ENCODE measurements at places on chromosomes 11 and 22. TPM values are rescaled to one million over a fixed set of nuclear protein-coding genes. Genes with fewer than 3 reads are reported as not detected.

GRCh38 chr22:22974795-22975580 lies 87.4 kb downstream of the IGLL5 start:
- DNase-seq, result no peak

- DNase-seq, result no peak
Measured at GRCh38 chr11:69513663-69514224, 32.3 kb downstream of the LINC01488 start.

GRCh38 chr11:90243534-90243933 lies 20.7 kb upstream of the CHORDC1 start:
- DNase-seq, result no peak

GRCh38 chr11:35893796-35894475 lies 49.9 kb upstream of the LDLRAD3 start:
- no peak for DNase-seq

- no peak for DNase-seq
Measured at GRCh38 chr11:8639655-8640054, 42.8 kb downstream of the TRIM66 start.

- DNase-seq, result no peak
Measured at GRCh38 chr11:65503949-65504673, 5.3 kb downstream of the MALAT1 start.

DNA sequence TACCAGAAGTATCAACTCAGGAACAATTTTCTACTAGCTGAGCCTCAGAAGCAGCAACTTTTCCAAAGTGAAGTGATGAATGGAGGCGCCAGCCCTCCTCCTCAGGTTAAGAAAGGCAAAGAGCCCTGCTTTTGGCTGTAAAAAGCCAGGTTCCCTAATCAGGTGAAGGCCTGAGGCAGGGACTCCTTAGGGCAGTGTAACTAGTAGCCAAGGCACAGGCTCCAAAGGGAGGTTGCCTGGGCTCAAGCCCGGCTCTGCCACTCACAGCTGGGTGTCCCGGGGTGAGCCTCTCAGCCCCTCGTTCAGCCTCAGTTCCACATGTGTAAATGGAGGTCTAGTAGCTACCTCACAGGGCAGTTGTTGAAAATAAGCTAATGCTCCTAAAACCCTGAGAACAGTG lies 19.5 kb downstream of the TSKU start:
- no peak for DNase-seq

GRCh38 chr11:92443199-92443598 lies 218.6 kb downstream of the FAT3 start:
- DNase-seq, result no peak

- no peak for DNase-seq
Measured at GRCh38 chr22:48975886-48976285, 851.8 kb downstream of the BRD1 start.

GRCh38 chr11:69293087-69293486 lies 868 bp upstream of the MYEOV start:
- no peak for DNase-seq

DNA sequence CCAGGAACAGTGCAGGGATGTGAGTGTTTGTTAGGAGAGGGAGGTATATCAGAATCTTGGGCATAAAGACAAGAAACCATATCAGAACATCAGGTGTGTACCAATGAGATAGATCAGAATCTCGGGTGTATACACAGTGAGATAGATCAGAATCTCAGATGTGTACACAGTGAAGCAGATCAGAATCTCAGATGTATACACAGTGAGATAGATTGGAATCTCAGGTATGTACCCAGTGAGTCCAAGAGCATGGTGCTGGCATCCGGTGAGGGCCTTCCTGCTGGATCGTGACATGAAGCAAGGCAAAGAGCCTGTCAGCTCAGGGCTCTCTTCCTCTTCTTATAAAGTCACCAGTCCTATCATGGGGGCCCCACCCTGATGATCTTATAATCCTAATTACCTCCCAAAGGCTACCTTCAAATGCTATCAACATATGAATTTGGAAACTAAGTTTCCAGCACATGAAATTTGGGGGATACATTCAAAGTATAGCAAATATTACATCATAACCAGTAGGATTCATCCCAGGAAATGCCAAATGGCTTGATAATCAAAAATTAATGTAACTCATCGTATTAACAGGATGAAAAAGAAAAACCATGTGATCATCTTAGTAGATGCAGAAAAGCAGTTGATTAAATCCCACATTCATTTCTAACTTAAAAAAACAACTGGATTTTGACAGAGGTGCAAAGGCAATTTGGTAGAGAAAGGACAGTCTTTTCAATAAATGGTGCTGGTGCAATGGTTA lies 28.6 kb downstream of the PPARA start:
- no peak for DNase-seq

DNA sequence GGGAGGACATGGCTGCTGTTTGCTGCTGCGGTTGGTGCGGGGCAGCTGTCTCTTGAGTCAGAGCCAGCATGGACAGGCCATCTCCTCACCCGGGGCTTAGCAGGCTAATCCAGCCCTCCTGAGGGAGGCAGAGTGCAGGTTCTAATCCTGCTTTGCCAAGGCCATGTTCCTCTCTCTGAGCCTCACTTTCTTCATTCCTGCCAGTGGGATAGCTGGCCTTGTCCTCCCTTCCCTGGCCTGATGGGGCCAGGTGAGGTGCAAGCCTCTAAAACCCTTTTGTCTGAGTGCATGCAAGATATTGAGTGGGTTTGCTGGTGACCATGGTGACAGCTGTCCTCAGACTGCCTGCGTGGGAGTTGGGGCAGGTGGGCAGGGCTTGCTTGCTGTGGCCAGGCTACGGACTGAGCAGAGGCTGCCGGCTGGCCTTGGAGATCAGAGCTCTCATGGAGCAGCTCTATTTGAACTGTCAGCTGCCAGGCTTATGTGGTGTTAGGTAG lies 3.6 kb downstream of the USP35 start:
- DNase-seq, result no peak

- DNase-seq, result no peak
Measured at GRCh38 chr22:26333088-26333800, 95.8 kb upstream of the ASPHD2 start.

- DNase-seq, result no peak
Measured at GRCh38 chr11:76768909-76769560, 14.1 kb upstream of the TSKU start.

DNA sequence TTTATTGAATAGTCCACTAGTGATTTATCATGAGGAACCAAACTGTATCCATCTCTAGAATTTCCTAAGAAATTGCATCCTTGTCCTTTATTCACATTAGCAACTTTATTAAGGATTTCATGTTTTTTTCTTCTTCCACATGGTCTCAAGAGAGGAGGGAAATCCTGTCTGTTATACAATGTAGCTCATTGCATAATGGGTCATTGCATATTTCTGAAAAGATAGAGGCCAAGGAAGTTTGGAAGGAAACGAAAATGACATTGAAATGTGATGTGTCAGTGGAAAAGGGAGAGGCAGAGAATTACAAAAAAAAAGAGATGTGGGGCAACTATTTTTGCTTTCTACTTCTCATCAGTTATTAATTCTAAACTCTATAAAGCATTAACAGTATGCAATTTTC lies 353.1 kb downstream of the METTL15 start:
- no peak for DNase-seq

GRCh38 chr11:17772704-17773600 lies 38.4 kb downstream of the KCNC1 start:
- no peak for DNase-seq

DNA sequence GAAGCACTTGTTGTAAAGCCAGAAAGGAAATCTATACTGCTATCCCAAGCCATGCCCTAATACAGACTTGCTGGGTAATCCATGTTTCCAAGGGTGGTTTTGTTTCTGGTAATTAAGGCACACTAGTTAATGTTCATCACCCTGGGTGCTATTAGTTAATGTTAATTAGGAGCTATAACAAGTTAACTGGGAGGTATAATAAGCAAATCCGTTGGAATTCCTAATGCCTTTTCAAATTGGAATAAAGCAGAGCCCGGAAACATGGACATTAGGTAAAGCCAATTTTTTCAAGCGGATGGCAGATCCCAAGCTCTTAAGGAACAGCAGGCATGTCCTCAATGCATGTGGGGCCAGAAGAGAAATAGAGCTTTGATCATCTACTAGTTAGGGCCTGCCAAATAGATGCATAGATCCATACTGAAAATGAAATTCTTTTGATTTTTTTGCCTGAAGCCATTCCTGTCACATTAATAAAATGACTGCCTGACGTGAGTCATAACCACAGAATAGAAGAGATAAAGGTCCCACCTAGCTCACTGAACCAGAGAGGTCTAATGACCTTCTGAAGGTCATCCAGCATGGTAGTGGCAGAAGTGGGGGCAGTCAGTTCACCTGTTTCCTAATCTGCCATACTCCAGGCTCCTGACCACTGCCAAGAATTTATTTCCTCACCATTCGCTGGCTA lies 28.5 kb upstream of the CCDC34 start:
- DNase-seq, result no peak

- no peak for DNase-seq
Measured at GRCh38 chr11:113426686-113427085, 39.1 kb downstream of the ANKK1 start.

DNA sequence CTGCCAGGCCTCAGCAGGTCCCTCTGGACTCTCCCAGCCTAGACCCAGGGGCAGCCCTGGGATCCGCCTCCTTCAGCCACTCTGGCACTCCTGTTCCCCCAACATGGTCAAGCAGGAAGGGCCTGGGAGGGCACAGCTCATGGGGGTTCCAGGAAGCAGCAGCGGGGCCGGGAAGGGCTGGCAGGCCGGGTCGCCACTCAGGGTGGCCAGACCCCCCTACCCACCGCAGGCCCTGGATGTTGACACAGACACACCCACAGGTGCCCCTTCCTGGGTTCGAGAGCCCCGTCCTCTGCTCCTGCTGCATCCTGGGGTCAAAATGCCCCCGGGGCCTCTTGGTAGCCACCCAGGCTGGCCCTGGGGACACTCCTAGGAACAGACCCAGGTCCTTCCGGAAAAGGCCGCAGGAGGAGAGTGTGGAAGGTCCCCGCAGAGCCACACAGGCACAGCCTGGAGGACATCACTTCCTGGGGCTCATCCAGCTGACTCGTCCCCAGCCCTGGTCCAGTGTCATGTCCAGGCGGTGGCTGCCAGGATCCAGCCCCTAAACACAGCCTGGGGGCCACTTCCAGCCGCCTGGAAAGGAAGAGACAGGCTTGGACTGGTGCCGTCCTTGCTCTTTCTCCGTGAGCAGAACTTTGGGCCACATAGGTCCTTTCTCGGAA lies 6.8 kb upstream of the PIM3 start:
- no peak for DNase-seq

- DNase-seq, result no peak
Measured at GRCh38 chr22:43293259-43293654, 49.9 kb downstream of the SCUBE1 start.

DNA sequence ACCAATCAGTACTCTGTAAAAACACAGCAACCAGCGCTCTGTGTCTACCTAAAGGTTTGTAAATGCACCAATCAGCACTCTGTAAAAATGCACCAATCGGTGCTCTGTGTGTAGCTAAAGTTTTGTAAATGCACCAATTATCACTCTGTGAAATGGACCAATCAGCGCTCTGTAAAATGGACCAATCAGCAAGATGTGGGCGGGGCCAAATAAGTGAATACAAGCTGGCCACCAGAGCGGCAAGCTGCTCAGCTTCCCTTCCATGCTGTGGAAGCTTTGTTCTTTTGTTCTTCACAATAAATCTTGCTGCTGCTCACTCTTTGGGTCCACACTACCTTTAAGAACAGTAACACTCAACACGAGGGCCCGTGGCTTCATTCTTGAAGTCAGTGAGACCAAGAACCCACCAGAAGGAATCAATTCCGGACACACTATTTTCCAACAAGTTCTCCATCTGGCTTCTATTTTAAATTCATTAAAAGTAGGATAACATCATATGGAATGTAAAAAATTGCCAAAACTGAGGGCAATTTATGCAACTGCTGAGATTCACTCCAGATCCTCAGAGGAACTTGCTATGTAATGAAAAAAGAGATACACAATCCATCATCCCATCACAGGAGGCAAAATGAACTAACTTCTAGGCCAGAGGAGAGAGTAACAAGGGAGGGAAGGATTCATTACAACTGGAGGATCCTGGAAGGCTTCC lies 3.1 kb upstream of the PANX1 start:
- no peak for DNase-seq

DNA sequence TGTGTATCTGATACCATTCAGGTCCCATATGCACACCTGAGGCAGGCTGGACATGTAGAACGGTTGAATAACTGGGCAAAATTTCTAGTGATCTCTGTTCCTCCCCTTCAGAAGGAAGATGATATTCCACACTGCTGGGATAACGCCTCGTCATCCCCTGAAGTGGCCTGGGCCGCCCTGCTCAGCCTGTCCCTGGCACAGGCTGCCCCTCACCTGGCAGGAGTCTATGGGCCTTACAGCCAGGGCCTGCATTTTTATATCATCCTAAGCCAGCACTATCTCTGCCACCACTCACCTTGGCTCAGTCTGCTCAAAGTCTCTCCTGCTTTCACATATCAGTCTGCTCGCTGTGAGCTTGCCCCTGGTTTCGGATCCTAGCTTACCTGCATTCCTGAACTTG lies 209.2 kb downstream of the CSNK2A3 start:
- DNase-seq, result no peak

GRCh38 chr11:86288776-86289507 lies 13.1 kb upstream of the HIKESHI start:
- no peak for DNase-seq

DNA sequence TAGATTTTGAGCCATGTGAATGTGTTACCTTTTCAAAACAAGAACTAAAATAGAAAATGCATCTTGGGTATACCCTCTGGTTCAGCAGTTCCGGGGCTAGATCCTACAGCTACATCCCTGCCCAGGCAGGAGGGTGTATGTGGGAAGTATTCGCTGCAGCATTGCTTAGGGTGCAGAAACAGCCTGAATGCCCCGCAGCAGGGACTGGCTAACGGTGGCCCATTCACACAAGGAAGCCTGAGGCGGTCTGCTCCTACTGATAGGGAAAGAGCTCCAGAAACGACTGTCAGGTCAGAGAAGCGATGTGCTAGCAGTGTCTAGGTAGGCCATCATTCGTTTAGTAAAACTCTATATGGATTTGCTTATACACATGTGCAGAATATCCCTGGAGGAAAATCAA lies 9.9 kb upstream of the RASL10A start:
- DNase-seq, result no peak

DNA sequence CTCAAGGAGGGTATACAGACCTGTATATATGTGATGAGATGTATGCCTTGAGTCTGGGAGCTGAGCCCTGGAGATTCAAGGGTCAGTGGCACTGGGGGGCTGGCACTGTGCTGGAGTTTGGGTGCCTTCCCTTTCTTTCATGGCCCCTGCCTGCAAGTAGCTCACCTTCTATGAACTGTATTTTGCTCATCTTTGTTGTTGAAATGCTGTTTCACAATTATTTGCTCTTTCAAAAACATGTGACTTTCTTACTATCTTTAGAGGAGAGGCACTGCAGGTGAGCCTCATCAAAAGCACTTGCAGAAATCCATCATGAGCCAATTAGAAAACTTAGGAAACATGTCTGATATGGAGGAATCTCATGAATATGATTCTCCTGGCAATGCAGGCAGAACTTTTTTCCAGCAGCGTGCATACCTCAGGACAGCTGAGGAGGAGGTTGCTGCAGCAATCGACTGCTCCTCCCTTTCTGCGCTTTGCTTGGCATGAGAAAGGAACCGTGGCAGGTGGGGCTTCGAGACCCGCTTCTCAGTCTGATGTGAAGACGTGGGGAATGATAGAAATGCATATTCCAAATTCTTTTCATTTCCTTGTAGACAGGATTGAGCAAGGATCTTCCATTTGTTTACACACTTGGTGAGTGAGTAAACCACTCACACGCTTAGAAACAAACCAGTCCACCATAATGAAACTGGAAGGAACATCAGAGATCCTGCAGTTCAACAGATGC lies 178.4 kb upstream of the E2F8 start:
- no peak for DNase-seq

ALDH3B2 gene
- total RNA-seq, result not detected

MUC5AC gene
- total RNA-seq, result not detected

TTC36 gene
- 0.42 TPM for total RNA-seq

SEPTIN3 gene
- total RNA-seq, result 0.27 TPM

GRAMD1B gene
- total RNA-seq, result 20.3 TPM

DERL3 gene
- 4.0 TPM for total RNA-seq

MS4A15 gene
- not detected for total RNA-seq

ACTN3 gene
- total RNA-seq, result 0.12 TPM

All from activated naive CD8-positive, alpha-beta T cell treated with anti-CD3 and anti-CD28 coated beads for 36 hours (primary cell).